Cardiac muscle cell (in vitro differentiated cells and primary cell): ENCODE measurements at places on chromosomes 5 and 9. TPM values are rescaled to one million over a fixed set of nuclear protein-coding genes. Genes with fewer than 3 reads are reported as not detected.

Gene VLDLR
- 34.1 and 36.1 TPM in 2 replicates for total RNA-seq

Gene SLC6A3
- total RNA-seq: 0.04 TPM in 1 of 2 replicates, not detected in the other

Gene FOXD1
- 0.11 TPM in 1 of 2 replicates, not detected in the other for total RNA-seq

Gene IL5
- total RNA-seq: not detected in 2 replicates

Gene SLC6A19
- total RNA-seq: 0.09 and 0.49 TPM in 2 replicates

- no peak overlapping the region for H3K27ac ChIP-seq
- H3K27me3 ChIP-seq: no peaks in the 10 kb centered on the region
- no peak overlapping the region for H3K4me3 ChIP-seq
- no peak for DNase-seq
Observed at GRCh38 chr5:142552107-142552506, 133.8 kb downstream of the FGF1 start.

GRCh38 chr9:84966876-84967830 is 297.6 kb downstream of the NTRK2 start:
- no peaks in the 10 kb centered on the region for H3K36me3 ChIP-seq
- H3K27me3 ChIP-seq: peaks cover 5% of the 10 kb centered on the region
- H3K4me3 ChIP-seq: no peak overlapping the region
- no peak overlapping the region for H3K27ac ChIP-seq

DNA sequence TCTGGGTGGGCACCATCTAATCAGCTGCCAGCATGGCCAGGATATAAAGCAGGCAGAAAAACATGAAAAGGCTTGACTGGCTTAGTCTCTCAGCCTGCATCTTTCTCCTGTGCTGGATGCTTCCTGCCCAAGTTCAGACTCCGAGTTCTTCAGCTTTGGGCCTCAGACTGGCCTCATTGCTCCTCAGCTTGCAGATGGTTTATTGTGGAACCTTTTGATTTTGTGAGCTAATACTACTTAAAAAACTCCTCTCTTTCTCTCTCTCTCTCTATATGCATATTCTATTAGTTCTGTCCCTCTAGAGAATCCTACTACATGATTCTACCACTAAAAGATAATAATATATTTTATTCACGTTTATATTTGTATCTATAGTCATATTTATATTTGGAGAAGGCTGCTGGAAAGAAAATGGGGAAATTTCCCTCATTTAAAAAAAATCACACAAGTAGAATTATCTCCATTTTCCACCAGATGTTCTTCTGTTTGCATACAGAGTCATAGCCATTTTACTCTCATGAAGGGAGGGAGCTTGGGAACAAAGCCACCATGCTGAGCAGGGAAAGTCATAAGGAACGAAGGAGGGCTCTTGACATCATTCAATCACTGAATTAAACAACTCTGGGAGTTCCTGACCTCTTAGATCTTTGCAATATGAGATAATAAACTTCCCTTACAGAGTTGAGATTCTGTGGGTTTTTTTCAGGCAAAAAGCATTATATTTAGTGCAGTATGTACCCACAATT is 1137.4 kb upstream of the CDH18 start:
- no peaks in the 10 kb centered on the region for H3K4me1 ChIP-seq
- DNase-seq: no peak
- H3K27me3 ChIP-seq: no peaks in the 10 kb centered on the region
- no peak overlapping the region for H3K4me3 ChIP-seq
- no peak overlapping the region for H3K27ac ChIP-seq
- no peaks in the 10 kb centered on the region for H3K36me3 ChIP-seq

- H3K4me1 ChIP-seq: peaks cover 16% of the 10 kb centered on the region
- no peak overlapping the region for H3K4me3 ChIP-seq
- H3K27me3 ChIP-seq: no peaks in the 10 kb centered on the region
- no peak overlapping the region for H3K27ac ChIP-seq
Observed at GRCh38 chr5:142870532-142871362, 100.6 kb downstream of the ARHGAP26 start.

DNA sequence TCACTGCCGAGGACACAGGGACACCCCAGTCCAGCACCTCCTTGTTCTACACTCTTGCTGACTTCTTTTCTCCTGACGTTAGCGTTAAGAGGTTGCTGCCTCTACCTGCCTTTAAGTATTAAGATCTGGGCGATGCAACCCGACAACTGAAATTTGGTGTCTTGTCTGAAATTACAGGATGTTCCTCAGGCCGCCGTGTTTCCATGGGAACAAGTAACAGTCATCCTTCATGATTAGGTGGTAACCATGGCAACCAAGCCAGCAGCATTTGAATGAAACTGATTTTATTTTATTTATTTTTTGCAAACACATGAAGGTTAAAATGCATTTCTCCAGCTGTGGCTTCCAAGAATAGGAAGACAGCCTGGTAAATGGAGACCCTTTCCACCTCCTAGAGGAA is 20.8 kb downstream of the DAB2IP start:
- no peak overlapping the region for H3K27ac ChIP-seq
- no peak overlapping the region for H3K4me3 ChIP-seq
- H3K4me1 ChIP-seq: peaks cover 6% of the 10 kb centered on the region
- peak; percentile 46 for DNase-seq

DNA sequence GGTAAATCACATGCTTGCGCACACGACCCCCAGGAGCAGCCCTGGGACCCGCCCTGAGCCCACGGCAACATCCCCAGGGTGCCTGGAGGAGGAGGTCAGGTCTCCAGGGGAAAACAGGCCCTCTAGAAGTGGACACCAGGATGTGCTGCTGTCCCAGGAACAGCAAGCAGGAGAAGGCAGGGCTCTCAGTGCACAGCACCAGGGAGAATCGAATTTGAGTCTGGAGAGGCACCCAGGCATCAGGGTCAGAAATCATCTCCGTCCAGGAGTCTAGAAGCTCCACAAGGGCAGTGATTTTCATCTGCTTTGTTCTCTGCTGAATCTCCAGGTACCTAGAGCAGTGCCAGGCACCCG is 93.6 kb downstream of the PAX5 start:
- peaks cover 23% of the 10 kb centered on the region for H3K27me3 ChIP-seq
- H3K4me1 ChIP-seq: no peaks in the 10 kb centered on the region
- no peaks in the 10 kb centered on the region for H3K36me3 ChIP-seq
- H3K27ac ChIP-seq: no peak overlapping the region
- DNase-seq: no peak

- H3K4me1 ChIP-seq: no peaks in the 10 kb centered on the region
- H3K36me3 ChIP-seq: no peaks in the 10 kb centered on the region
- DNase-seq: no peak
- H3K4me3 ChIP-seq: no peak overlapping the region
- no peaks in the 10 kb centered on the region for H3K27me3 ChIP-seq
Observed at GRCh38 chr5:26121338-26121737, 917.0 kb downstream of the CDH9 start.

- no peak overlapping the region for H3K4me3 ChIP-seq
- H3K27me3 ChIP-seq: peaks cover 8% of the 10 kb centered on the region
- H3K27ac ChIP-seq: no peak overlapping the region
- no peaks in the 10 kb centered on the region for H3K4me1 ChIP-seq
Observed at GRCh38 chr5:159316519-159317383, 13.5 kb downstream of the IL12B start.

GRCh38 chr5:10994091-10994986 is 233.3 kb upstream of the DAP start:
- no peaks in the 10 kb centered on the region for H3K36me3 ChIP-seq
- peaks cover 4% of the 10 kb centered on the region for H3K4me1 ChIP-seq

DNA sequence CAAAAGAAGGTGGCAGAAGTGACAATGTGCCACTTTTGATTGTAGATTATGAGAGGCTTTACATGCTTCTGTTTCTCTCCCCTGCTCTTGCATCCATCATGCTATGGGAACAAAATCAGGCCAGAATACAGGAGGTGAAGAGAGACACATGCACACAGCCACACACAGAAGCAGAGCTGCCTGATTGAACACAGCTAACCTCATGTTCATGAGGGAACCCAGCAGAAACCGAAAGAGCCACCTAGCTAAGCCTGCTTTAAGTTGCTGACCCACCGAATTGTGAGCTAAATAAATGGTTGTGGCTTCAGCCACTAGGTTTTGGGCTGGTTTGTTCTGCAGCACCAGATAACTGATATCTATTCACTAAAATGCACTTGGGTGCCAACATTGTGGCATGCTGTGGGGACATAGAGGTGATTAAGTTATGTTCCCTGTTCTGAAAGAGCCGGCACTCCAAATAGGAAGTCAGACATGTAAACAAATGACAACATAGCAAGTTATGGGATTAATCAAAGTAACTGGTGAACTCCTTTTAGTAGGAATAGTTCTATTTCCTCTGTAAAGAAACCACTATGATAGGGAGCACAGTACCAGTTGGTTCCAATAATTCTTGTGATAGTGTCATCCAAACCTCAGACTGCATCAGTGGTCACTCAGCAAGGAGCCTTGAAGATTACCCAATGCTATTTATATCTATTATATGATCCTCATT is 93.6 kb upstream of the TNC start:
- H3K27me3 ChIP-seq: no peaks in the 10 kb centered on the region
- no peak overlapping the region for H3K4me3 ChIP-seq
- no peaks in the 10 kb centered on the region for H3K36me3 ChIP-seq
- no peak overlapping the region for H3K27ac ChIP-seq
- no peak for DNase-seq

DNA sequence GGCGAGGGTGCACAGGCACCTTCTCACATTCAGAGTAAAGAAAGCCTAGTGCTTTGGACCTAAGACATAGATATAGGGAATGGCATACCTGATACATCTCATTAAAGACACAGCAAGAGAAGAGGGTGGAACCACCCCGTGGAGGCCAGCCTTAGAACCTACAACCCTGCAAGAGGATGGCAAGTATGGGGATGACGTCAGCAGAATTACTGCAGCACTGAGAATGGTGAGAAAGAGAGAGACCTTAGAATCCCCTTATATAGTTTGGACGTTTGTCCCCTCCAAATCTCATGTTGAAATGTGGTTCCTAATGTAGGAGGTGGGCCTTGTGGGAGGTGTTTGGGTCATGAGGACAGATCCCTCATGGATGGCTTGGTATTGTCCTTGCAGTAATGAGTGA is 28.2 kb upstream of the ADCY2 start:
- no peak overlapping the region for H3K27ac ChIP-seq
- no peaks in the 10 kb centered on the region for H3K36me3 ChIP-seq

DNA sequence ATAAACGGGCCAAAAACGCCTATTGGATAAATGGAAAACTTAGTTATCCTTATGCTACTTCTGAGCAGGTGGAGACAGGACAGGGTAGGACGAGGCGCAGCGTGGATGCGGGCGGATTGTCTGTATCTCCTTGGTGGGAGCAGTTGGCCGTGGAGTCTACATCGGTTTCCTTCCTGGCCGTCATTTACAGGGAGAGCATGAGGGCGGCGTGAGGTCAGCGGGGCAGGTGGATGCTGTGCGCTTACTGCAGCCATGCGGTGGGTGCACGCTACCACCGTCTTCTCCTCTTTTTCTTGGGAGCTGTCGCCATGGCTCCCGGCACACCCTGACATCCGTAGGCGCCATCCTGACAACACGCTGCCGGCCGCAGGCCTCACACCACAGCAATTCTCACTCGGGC is 121.3 kb downstream of the ADAMTS2 start:
- no peaks in the 10 kb centered on the region for H3K4me1 ChIP-seq
- no peaks in the 10 kb centered on the region for H3K36me3 ChIP-seq
- no peak overlapping the region for H3K4me3 ChIP-seq
- H3K27ac ChIP-seq: no peak overlapping the region

GRCh38 chr5:24817966-24818365 is 173.2 kb upstream of the CDH10 start:
- no peak overlapping the region for H3K4me3 ChIP-seq
- no peaks in the 10 kb centered on the region for H3K4me1 ChIP-seq
- DNase-seq: no peak
- no peaks in the 10 kb centered on the region for H3K36me3 ChIP-seq
- no peak overlapping the region for H3K27ac ChIP-seq

DNA sequence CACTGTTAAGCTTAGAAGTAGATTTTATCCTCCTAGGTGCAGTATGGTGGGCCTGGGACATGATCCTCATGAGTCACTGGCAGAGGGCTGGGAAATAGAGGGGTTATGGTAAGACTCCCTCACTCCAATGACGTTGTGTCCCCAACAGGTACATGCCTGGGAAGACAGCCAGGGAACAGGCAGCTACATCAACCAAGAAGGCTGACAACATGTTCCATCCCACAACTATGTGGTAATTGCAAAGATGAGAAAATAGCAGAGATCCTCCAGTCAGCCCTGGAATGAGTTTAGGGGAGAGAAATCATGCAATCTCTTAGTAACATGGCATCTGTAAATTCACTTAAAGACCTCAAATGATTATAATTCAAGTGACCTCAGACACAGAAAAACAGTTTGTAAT is 114.4 kb upstream of the LIFR start:
- no peak for DNase-seq
- H3K27me3 ChIP-seq: no peaks in the 10 kb centered on the region
- H3K4me3 ChIP-seq: no peak overlapping the region
- no peak overlapping the region for H3K27ac ChIP-seq
- H3K4me1 ChIP-seq: no peaks in the 10 kb centered on the region

DNA sequence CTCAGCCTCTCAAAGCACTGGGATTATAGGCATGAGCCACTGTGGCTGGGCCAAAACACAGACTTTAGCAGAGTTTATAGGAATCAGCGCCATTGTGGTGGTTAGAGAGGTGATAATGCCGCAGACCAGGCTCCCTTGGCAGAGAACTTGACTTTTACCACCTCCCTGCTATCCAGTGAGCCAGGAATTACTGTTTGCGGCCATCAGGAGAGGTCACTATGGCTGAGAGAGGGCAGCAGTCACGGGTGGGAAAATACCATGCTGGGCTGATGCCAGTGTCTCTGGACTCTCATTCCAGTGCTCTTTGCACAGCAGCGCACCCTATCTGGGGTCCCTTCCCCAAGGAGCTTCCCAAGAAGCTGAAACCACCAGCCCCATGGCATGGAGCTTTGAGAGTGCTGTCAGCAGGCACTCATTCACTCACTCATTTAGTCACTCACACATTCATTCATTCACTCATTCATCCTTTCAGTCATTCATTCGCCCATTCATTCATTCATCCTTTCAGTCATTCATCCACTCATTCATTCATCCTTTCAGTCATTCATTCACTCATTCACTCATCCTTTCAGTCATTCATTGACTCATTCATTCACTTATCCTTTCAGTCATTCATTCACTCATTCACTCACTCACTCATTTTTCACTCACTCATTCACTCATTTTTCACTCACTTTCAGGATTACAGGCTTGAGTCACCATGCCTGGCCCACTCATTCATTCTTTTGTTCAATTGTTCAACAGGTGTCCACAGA is 27.3 kb upstream of the RNU6ATAC start:
- no peak for DNase-seq
- H3K27me3 ChIP-seq: no peaks in the 10 kb centered on the region
- no peaks in the 10 kb centered on the region for H3K36me3 ChIP-seq
- no peak overlapping the region for H3K4me3 ChIP-seq
- no peak overlapping the region for H3K27ac ChIP-seq
- peaks cover 20% of the 10 kb centered on the region for H3K4me1 ChIP-seq

- no peaks in the 10 kb centered on the region for H3K4me1 ChIP-seq
- peak; percentile 11 for DNase-seq
- no peak overlapping the region for H3K4me3 ChIP-seq
- no peak overlapping the region for H3K27ac ChIP-seq
Observed at GRCh38 chr5:6525910-6526309, 77.3 kb downstream of the UBE2QL1 start.

GRCh38 chr5:14810282-14810681 is 61.3 kb downstream of the ANKH start:
- no peaks in the 10 kb centered on the region for H3K27me3 ChIP-seq
- DNase-seq: no peak
- H3K36me3 ChIP-seq: no peaks in the 10 kb centered on the region
- H3K4me3 ChIP-seq: no peak overlapping the region
- no peak overlapping the region for H3K27ac ChIP-seq
